ENCODE measurements at places on chromosomes 16 and 17.

DNA sequence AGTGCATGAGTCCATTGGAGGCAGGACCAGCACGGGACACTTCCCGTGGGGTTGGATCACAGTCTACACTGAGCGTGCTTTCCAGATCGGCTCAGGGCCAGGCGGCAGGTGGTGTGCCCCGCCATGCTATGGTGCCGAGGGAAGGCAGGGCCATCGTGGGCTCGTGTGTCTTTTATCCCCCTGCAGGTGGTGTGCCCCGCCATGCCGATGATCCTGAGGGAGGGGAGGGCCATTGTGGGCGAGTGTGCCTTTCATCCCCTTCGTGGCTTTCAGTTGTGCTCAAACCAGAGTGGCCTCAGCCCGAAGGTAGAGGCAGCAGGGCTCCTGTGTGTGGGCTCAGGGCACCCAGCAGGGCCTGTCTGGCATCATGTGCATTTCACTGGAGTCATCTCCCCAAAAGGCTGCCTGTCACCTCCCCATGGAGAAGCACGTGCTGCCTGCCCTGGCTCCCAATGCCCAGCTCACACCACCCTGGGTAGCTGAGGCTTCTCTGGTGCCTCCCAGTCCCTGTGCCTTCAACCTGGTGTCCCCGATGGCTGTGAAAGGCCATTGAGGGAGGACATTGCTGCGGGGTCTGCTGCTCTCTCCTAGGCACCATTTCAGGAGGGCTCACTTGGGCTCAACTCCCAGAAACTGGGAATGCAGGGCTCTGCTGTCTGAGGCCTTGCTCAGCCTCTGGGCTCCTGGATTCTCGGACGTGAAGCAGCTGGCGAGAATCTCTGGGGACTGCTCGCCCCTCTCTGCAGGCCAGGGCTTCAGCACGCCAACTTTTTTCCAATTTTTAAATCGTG is 207.6 kb downstream of the NPIPB11 start:
- DNase-seq: no peak

DNA sequence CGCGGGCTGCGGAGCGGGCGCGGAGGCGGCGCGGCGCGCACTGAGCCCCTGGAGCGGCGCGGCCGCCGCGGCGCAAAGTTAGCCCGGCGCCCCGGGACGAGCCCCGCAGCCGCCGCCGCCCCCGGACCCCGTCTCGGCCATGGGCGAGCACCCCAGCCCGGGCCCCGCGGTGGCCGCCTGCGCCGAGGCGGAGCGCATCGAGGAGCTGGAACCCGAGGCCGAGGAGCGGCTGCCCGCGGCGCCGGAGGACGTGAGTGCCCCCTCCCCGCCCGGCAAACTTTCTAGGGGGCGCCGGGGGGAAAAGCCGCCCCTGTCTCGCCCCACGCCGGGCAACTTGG is 388 bp downstream of the RHBDL3 start:
- no peak for DNase-seq

DNA sequence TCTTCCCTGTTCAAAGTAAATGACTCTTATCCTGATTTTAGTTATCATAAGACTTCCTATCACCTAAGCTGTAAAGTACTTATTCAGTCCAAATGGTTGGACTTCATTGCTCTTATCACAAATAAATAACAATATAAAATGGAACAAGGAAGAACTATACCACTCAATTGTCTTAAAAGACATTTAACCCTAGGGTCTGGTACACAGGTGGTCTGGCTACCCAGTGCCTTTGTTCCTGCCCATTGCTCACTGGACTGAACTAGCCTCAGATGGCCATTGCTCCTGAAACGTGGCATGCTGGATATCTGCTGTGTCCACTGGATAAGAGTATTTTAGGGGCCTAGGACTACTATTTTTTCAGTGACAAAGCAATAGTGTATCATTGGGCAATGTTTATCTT is 574.3 kb upstream of the CA10 start:
- DNase-seq: no peak

DNA sequence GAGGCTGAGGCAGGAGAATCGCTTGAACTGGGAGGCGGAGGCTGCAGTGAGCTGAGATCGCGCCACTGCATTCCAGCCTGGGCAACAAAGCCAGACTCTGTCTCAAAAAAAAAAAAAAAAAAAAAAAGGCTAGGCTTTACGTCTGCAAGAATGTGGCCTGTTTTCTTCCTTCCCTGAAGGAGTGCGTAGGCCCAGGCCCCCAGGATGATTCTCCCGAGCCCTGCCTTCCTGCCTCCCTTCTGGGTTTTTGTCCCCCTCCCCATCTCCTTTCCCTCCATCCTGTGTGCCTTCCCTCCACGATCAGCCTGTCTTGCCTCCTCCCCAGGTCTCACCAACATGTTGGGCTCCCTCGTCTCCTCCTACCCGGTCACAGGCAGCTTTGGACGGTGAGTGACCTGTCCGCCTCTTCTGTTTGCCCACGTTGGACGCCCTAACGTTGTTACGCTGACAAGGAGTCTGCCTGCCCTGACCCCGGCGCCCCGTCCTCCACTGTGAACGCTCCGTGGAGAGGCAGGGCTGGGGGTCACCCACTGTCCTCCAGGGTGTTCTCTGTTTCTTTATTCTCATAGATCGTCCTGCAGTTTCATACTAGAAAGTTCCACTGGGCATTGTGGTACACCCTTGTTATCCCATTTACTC is 15.7 kb upstream of the RNF213 start:
- no peak for DNase-seq

DNA sequence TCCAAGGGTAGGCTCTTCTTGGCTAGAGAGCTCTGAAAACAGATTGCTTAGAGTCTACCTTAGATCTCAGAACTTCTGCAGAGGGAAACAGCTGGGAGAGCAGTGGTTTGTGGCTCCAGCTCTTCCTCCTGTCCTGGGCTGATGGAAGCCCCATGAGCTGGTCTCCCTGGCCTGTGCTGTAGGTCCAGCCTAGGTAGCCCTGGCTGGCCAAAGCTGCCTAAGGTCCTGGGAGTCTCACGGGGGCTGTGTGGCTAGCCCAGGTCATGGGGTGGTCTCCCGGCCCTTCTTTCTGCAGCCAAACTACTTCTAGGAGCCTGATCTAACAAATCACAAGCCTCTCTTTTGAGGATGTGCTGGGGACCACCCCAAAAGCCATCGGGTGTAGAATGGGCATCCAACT is 75.7 kb downstream of the MPRIP start:
- DNase-seq: no peak

DNA sequence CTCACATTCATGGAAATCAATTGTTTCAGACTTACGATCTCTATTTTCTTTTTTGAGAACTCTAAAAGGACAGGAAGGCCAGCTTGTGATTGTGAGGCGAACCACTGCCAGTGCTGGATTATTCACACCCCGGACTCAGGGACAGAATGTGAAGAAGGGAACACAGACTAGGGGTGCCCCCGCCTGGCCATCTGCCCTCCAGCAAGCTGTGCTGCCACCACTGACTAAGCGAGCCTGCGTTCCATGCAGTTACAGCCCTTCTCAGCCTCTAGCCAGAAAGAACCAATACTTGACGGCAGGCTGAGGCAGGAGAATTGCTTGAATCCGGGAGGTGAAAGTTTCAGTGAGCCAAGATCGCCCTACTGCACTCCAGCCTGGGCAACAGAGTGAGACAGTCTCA is 2.8 kb downstream of the HAGH start:
- no peak for DNase-seq

DNA sequence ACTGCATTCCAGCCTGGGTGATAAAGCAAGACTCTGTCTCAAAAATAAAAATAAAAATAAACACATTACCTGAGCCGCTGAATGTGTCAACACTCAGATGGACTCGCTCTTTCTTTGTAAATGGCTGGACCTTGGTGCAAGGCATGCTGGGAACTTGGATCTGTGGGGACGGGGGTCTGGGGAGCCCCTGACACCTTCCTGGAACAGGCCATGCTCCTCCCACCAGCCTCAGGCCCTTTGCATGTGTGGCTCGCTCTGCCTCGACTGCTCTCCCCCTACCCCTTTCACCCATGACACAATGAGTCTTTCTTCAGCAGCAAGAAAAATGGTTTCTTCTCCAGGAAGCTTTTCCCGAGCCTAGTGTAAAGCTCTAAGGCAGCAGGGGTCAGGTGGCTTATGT is 94.0 kb upstream of the CDH5 start:
- DNase-seq: no peak

Measured in activated naive CD8-positive, alpha-beta T cell treated with anti-CD3 and anti-CD28 coated beads, Interleukin-2, amount 50 U/mL, for 16 hours (primary cell).